ENCODE measurements at places on chromosomes 5 and 9.
A peak's percentile ranks its signal among the peaks of the same experiment; 100 is the strongest.

- no peak for DNase-seq
Observed at GRCh38 chr9:30935730-30936129, 1448.7 kb upstream of the ACO1 start.

DNA sequence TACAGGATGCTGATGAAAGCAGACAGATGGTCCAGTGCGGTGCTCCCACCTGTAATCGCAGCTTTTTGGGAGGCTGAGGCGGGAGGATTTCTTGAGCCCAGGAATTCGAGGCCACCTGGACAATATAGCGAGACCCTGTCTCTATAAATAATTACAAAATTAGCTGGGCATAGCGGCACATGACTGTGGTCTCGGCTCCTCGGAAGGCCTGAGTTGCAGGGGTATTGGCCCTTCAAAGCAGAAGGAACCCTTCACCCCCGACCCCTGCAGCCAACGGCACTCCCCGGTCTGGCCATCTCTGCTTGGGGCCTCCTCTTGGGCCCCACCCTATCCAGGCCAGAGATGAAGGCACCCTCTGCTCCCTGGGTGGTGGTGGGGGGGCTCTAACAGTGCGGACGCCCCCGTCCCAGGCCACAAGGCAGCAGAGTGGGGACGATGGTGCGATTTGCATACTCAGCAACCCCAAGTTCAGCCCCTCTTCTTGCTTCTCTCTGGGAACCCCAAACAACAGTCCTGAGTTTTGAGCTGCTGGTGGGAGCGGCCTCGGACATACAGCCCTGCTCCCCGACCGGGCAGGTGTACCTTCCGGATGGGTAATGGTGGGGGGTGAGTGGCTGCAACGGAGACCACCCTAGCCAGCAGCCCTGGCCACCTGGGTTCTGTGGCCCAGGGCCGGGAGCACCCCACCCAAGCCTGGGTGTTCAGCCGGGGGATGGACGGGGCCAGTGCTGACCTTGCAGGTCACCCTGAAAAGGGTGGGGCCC lies 50.7 kb downstream of the NACC2 start:
- no peak for DNase-seq

GRCh38 chr5:119342406-119342805 lies 13.4 kb upstream of the TNFAIP8 start:
- no peak for DNase-seq

DNA sequence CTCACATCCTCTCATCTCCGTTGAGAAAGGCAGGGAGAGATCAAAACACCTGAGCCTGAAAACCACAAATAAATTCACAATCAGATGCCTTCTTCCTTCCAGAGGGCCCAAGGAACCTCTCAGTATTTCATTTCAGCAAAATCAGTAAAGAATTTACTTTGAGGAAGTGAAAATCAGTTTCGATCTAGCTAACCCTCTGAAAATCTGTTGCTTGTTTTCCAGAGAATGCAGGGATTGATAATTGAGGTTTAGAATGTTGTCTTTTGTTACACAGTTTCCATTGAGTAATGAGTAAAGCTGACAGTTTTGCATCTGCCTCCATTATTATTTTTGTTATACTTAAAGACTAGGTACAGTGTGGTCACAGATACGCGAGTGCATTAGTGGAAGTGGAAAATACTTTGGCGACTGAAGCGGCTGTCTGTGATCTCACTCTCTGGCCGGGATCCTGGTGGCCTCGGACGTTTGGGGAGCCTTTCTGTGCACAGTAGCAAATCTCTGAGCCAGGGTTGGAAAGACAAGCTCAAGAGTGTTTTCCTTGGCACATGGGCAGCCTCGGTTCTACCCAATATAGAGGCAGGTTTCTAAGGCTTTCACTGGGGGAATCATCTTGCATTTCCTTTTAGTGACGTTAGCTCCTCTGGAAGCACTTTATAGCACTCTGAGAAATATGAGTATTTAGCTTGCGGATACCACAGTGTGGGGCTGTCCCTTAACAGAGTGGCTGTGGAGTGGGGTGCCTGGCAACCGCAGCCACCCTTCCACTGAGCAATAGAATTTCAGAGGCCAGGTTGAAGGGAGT lies 32.2 kb upstream of the ANGPTL2 start:
- peak; percentile 45 for DNase-seq

DNA sequence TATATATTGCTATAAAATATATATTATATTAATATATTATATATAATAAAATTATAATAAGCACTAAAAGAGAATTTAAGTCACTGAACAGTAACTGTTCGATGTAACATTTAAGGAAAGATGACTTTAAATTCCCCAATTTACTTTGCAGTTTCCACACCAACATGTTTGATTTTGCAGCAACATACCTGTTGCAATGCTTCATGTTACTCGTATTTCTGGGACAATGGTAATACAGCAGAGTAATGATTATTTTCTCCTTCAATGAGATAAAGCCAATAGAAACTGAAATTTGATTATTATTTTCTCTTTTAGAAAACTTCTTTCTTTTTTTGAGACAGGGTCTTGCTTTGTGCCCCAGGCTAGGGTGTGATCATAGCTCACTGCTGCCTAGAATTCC lies 9.5 kb upstream of the NAA35 start:
- DNase-seq = no peak

- DNase-seq = no peak
Observed at GRCh38 chr5:148850836-148851235, 24.4 kb downstream of the ADRB2 start.

DNA sequence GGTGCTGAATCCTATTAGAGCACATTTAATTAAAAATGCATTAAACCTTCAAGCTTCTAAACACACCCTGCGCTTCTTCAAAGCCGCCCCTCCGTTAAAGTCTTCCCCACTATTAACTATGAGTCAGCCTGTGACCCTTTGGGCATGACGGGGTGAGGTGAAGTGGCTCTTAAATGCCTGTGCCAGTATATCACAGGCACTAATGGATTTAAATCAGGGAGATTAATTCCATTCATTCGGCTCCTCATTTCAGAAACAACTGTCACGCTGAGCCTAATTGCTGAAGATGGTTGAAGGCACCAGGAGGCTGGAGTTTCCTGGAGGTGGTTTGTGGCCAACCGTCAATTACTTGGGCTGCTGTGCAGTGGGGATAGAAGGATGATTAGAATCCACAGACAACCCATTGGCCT lies 192.6 kb upstream of the MSX2 start:
- no peak for DNase-seq

GRCh38 chr5:141250576-141250975 lies 5.4 kb downstream of the PCDHB15 start:
- DNase-seq = no peak

DNA sequence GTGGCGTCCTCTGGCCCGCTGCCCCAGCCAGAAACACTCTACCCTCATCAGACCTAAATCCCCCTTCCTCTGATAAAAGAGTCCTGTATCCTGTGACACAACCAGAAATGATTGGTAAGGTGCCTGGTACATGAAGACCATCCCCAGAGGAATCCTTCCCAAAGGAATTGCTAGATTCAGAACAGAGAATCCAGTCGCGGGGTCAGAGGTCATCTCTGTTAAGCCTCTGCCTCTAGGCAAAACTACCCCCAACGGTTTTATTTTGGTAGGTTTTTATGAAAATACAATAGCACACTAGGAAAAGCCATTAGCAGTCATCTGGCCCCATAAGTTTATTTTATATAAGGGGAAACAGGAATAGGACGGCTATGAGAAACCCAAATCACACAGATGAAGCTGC lies 102.4 kb upstream of the HAND1 start:
- DNase-seq = no peak

DNA sequence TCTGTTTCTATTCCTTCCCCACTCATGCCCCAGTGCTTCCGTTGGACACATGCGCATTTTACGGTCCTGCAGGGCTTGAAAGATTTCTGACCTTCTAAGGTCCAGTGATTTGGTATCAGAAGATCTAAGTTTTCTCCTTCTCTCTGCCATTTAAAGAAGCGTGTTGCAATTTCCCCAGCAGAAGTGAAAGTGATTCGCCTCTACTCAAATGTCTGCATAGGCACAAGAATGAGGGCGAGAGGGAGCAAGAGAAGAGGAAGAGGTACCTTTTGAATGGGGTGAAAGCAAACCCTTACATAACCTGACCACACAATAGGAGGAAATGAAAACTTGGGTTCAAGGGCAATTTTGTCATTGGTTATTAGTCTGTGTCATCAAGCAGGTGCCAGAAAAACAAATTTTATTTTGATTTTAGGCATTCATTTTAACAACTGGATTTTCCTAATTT lies 31.7 kb upstream of the NR3C1 start:
- DNase-seq = no peak

All from activated CD4-positive, alpha-beta T cell treated with anti-CD3 and anti-CD28 coated beads, Interleukin-2, amount 50 U/mL, for 48 hours (primary cell).